ENCODE measurements at places on chromosomes 7 and 10.
A peak's percentile ranks its signal among the peaks of the same experiment; 100 is the strongest.

DNA sequence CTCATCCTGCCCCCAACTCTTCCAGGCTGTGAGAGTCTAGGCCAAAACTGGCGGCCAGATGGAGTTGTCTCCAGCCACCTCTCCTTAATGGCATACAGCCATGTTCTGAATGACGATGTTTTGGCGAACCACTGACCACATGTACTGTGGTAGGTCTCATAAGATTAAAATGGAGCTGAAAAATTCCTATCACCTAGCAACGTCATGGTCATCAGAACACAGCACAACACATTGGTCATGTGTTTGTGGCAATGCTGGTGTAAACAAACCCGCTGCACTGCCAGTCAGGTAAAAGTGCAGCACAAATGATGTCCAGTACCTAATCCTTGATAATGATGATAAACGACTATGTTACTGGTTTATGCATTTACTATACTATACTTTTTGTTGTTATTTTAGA is 290.0 kb upstream of the MKI67 start:
- DNase-seq: no peak

DNA sequence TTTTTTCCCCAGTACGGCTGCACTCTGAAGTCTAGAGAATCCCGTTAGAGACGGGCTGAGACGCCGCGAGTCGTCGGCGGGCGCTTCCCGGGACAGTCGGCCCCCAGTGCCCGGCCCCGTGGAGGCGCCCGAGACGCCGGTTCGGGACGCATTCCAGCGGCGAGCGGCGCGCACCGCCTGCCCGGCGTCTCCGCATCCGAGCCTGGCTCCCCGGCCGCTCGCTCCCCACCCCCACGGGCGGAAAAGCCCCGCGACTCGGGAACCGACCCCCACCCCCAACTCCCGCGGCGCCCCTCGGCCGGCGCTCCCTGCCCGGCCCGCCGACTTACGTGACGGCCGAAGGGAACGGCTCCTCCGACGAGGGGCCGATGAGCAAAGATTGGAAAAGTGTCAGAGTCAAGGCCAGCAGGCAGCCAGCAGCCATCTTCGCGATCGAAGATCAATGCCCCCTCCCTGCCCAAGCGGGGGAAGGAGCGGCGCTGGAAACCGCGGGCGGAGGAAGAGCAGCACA is 486 bp downstream of the CACNA2D1 start:
- no peak for DNase-seq

DNA sequence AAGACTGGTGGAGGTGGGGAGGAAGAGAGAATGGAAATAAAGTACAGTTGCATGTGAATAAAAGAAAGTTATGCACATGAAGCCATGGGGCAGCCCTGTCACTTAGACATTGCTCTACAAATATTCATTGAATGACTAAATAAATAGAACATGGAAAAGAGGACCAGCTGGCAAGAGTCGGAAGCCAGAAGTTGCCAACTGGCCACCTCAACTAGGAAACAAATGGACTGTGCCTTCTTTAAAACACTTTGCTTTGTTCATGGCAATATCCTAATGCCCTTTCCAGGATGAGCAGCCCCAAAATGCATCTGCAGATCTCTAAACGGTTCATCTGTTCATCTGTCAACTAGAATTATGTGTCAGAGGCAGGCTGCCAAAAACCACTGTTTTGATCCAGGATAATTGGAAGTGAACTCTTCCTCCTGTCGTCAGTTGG is 157.3 kb downstream of the NOC3L start:
- no peak for DNase-seq

- DNase-seq: no peak
These were observed 116.2 kb downstream of the SLC25A13 start for GRCh38 chr7:96205665-96206064.

DNA sequence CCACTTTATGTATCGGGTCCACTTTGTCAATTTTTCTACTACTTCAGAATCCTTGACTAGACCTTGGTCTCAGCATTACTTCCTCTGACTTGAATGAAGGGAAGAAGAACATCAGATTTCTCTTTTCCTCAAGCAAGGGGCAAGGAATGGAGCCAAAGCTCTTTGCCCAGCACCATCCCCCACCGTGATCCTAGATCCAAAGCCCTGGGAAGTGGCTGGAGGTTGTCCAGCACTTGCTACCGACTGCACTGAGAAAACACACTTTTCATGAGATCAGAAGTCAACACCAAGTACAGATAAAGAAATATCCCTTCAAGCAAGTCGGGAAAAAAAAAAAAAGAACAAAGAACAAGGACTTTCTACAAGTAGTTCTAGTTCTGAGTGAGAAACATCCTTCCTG is 102.1 kb upstream of the DDC start:
- no peak for DNase-seq

- no peak for DNase-seq
These were observed 87.0 kb downstream of the TBXAS1 start for GRCh38 chr7:139915864-139916716.

- DNase-seq: no peak
These were observed 232.8 kb upstream of the NPSR1 start for GRCh38 chr7:34425194-34425593.

- DNase-seq: peak; percentile 49
These were observed 476.9 kb downstream of the KCNMA1 start for GRCh38 chr10:77160679-77161078.

GRCh38 chr7:13057462-13058200 is 370.2 kb downstream of the ARL4A start:
- DNase-seq: no peak

- no peak for DNase-seq
These were observed 105.8 kb downstream of the HIPK2 start for GRCh38 chr7:139671967-139672366.

DNA sequence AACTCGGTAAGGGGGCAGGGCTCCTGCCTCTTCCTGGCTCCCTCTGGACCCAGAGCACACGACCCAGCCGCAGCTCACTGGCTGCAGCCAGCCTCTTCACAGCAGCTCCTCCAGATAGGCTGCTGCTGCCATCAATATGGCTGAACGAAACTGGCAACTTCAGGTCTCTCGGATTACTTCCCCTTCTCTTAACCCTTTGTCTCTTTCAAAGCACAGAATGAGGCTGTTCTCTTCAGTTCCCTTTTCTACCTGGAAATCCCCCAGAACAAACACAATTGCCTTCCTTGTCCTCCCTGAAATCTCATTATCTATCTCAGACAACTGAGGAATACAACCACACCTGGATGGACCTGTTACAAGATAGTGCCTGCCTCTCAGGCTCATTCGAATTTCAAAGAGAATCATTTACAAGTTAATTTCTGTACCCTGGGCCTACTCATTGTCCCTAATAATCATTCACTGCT is 193.4 kb upstream of the MBL2 start:
- no peak for DNase-seq

DNA sequence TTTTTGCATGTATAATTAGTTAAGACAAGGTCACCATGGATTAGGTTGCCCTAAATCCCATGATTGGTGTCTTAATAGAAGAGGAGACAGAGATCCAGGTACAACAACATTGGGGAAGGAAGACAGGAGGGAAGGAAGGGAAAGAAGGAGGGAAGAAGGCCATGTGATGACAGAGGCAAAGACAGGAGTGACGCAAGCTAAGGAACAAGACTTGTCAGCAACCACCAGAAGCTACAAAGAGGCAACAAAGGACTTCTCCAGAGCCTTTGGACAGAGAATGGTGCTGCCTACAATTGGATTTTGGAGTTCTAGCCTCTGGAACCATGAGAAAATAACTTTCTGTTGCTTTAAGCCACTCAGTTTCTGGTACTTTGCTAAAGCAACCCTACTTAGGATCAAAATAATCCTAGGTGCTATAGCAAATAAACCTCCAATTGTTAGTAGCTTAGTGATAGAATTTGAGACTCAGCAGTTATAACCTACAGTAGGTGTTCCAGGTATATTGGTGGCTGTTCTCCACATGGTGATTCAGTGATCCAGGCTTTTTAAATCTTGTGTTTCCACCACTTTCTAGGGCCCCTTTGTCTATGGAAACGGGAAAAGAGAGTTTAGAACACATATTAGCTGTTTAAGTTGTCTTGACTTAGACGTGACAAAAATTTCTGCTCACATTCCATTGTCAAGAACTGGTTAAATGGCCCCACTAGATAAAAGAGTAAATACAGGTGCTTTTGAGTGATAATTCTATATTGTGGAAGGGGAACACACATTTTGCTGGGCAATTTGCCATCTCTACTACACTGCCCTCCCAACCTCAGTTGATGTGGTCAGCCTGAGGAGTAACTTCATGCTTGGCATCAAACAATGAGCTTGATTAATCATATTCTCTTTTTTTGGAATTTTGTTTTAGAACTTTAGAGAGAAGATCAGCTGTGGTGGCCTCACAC is 70.5 kb upstream of the SP4 start:
- DNase-seq: no peak

DNA sequence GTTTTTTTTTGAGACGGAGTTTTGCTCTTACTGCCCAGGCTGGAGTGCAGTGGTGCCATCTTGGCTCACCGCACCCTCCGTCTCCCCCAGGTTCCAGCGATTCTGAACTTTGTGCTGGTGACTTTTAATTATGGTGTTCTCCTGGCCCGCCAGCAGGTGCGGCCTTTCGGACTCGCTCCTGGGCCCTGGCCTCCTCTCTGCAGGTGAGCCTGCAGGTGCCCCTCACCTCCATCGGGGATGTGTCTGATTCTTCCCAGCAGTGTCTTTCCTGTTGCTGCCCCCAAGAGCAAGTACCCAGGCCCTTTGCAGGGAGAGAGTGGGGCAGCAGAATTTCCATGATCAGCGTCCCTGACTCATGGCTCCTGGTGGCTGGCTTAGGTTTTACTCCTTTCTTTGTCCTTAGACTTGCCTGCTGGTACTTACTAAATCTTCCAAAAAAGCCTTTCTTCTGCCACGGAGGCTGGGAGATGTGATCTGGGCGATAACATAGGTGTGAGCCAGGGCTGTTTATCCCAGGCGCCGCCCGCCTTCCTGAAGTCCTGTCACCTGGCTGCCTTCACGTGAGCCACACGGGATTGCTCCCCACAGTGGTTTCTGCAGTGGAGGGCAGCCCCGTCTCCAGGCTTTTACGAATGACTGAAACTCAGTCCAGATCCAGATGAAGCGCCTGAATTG is 10.7 kb downstream of the WIPI2 start:
- DNase-seq: no peak

DNA sequence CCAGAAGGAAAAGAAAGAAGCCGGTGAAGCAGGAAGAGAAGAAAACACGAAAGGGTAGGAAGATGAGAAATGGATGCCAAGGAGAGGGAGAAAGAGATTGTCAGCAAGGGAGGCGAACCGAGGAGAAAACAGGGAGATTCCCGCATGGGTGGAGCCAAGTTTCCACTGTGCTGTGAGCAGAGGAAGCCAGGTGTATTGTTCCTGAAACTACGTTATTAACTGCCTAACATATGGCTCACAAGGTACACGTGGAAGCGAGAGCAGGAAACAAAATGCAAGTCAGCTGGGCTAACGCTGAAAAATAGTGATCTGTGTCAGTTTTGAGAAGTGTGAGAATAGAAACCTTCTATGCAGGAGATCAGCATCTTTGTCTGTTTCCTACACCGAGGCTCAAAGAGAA is 20.4 kb upstream of the HIPK2 start:
- no peak for DNase-seq

GRCh38 chr7:4815609-4816418 is 40.4 kb downstream of the AP5Z1 start:
- DNase-seq: no peak

- DNase-seq: no peak
These were observed 51.4 kb downstream of the BTAF1 start for GRCh38 chr10:91974960-91975359.

DNA sequence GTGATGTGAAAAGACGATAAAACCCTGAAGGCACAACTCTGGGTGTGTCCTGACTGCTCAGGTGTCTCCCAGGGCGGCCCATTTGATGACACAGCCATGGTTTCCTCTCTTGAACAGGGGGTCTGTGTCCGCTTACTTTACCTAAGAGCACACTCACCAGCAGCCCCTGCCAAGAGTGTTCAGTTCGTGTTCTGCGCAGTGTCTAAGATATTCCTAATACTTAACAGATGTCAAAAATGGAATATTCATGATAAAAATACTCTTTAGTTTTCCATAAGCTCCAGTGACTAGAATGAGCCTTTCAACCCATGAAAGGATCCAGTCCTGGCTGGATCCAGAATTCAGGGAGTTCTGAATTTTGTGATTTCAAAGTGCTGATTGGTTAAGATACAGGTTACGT is 492.4 kb downstream of the TNS3 start:
- DNase-seq: no peak

DNA sequence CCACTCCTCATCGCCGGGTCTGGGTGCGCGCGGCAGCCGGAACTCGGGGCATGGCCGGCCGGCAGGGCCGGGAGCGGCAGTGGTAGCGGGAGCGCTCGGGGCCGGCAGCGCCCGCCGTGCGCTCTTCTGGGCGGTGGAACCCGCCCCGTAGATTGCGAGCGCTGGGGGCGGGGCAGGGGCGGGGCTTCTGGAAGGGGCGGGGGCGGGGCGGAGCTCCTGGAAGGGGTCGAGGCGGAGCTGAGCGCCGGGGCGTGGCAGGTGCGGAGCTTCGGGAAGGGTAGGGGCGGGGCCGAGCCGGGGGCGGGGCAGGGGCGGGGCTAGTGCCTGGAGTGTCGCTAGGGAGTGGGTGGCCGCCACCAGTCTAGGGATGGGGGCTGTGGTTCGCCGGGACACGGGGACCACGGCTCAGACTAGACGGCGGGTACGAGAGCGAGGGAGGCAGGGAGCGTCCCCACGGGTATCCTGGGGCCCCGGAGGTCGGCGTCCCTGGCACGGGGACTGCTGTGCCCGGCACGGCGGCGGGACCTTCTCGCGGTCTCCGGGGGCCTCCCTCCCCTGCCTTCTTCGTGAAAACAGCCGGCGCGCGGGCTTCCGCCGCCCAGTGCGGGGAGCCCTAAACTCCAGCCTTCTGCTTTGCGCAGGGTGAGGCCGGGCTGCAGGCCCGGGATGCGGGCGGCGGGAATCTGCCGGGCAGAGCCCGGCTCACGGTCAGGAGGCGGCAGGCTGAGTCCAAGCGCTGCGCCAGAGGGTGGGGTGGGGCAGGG is at the start of gene STK32C:
Gene STK32C (minus strand): TSS at position 128 of the 764 bp plus-strand sequence. CDS start 117 bp downstream, at position 11.
- peak; percentile 67 for DNase-seq

- DNase-seq: no peak
These were observed 191.7 kb downstream of the SEMA3E start for GRCh38 chr7:83457022-83457892.

- DNase-seq: peak; percentile 59
These were observed 345 bp downstream of the COBL start for GRCh38 chr7:51316262-51316665.

DNA sequence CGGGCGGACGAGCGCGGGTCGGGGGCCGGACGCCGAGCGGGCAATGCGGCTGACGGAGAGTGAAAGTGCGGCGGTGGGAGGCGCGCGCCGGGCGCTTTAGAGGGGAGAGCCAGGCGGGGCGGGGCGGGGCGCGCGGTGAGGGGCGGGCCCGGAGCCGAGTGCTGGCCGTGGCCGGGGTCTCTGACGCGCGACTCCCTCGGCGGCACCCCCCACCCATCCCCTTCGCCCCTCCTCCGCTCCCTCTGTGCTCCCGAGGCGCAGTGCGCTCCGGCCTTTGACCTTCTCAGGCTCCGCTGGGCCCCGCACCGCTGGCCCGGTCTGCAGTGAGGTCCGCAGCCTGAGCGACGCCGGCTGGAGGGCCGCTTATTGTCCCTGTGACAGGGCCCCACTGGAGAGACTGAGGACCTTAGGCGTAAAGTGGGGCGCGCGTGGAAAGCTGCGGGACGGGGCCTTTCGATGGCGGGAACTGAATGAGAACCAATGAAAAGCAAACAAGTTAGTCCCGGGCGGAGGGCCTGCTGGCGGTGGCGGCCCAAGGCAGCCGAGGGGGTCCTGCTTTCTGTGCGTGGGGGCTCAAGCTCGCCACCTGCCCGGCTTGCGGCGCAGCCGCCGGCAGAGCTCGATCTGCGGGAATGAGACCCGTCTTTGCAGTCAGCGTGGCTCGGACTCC is at the start of gene CXCL12:
Gene CXCL12 (minus strand): TSS at position 72 of the 670 bp plus-strand sequence. CDS start 92 bp downstream, outside the sequence.
- DNase-seq: no peak

- no peak for DNase-seq
These were observed 491.9 kb downstream of the PARD3 start for GRCh38 chr10:34323192-34323591.

GRCh38 chr7:69696686-69697685 is 98.7 kb downstream of the AUTS2 start:
- no peak for DNase-seq

Data from NCI-H510A (cell line).